ENCODE measurements at places on chromosomes 1 and 21.

GRCh38 chr21:29265690-29266479, 32.8 kb upstream of the BACH1 start:
- peak; percentile 65 for DNase-seq

- DNase-seq = no peak
Observed at GRCh38 chr1:96233422-96233821, 488.2 kb upstream of the PTBP2 start.

DNA sequence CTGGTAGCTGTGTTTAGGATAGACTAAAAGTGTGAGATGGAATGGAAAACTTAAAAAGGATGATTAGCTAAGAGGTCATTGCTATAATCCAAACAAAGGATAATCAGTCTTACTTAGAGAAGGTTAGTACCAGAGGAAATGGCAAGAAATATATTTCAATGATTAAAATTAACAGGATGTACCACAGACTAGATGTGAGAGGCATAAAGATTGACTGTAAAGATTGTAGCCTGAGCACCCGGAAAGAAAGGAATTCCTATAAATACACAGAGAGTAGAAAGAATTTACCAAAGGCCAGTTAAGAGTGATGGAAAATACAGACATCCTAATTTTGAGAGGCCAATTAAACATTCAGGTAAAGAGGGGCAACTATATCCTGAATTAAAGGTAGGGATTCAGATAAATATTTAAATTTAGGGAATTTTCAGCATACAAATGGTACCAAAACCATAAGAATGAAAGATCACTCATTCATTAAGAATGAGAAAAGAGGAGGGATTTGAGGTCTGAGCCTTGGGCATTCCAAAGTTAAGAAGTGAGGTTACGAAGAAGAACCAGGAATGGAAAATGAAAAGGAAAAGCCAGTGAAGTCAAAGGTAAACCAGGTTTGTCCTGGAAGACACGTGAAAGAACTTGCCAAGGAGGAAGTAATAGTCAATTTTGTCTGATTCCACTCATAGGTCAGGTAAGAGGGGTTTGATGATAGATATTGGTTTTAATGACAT, 46.4 kb upstream of the RGS1 start:
- no peak for DNase-seq

DNA sequence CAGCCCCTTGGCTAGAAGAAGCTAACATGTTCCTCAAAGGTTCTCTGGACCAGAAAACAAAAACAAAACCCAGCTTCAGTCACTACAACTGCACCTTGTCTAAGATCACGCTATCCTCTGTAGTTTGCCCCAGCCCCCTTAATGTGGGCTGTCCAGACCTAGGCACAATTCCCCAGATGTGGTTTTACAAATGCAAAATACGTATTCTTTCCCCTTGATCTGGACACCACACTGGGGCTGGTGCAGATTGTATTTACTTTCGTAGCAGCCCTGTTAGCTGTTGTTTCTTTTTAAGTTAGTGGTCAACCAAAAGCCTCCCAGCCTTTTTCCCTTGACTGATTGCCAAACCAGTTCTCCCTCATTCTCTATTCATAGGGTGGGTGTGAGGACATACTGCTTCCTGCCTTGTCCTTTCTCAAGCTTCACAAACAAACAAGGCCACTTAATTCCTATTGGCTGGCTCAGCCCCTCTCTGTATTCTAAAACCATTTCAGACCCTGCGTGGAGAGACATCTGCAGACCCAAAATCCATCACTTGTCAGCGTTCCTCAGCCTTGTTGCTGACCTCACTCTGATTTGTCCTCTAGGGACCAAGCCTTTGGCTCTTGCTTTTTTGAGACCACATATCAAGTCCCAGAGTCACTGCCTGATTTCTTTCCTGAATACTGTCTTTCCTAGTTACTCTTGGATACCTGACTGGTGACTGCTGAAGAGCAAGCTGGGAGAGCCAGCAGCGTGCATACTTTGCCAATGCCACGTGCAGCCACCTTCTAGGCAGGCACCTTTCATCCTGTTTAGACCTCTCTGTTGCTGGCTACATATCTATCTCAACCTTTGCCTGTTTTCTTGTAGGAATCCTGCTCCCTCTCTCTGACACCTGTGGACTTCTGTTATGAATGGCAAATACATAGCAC, 96.4 kb upstream of the RAB3GAP2 start:
- no peak for DNase-seq

DNA sequence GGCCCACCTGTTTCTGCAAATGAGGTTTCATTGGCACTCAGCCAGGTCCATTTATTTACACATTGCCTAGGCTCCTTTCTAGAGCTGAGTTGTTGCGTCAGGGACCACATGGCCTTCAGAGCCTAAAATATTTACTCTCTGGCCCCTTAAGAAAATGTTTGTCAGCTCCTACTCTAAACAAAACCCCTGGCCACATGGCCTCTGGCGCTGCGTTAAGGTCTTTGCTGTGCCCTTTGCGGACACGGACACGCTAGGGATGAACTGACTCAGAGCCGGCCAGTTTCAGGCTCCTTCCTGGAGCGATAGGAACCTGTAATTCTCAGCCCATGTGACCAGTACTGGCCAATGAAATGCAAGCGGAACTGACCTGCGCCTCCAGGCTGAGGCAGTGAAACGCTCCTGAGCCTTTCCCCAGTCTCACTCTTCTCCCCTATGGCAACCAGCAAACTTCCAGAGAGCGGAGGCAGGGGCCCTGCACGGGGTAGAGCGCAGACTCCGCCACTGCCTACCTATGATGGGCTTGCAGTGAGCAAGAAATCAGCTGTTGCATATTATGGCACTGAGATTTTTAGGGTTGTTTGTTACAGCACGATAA, 160.3 kb downstream of the ETS2 start:
- DNase-seq = no peak

All from activated CD4-positive, alpha-beta T cell treated with anti-CD3 and anti-CD28 coated beads for 36 hours (primary cell).